GM23248 (cell line): ENCODE measurements at places on chromosomes 11 and 22.

DNA sequence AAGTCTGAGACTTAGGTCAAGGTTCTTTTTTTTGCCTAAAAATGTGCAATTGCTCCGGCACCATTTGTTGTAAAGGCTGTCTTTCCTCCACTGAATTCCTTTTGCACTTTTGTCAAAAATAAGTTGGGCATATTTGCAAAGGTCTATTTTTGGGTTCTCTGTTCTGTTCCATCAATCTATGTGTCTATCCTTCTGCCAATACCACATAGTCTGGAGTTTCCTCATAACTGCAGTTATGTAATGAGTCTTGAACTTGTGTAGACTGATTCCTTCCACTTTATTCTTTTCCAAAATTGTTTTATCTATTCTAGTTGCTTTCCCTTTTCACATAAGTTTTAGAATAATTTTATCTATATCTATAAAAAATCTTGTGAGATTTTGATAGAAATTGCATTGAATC, 6.7 kb downstream of the KCNJ5 start:
- DNase-seq, result peak; percentile 14

GRCh38 chr11:115766561-115766960, 262.3 kb upstream of the CADM1 start:
- no peak for DNase-seq

GRCh38 chr11:123478352-123478987, 48.4 kb downstream of the GRAMD1B start:
- peak; percentile 90 for DNase-seq

GRCh38 chr11:112558691-112559090, 298.0 kb upstream of the PLET1 start:
- DNase-seq, result no peak

GRCh38 chr11:19705936-19706335, 6.7 kb upstream of the NAV2 start:
- DNase-seq, result no peak

DNA sequence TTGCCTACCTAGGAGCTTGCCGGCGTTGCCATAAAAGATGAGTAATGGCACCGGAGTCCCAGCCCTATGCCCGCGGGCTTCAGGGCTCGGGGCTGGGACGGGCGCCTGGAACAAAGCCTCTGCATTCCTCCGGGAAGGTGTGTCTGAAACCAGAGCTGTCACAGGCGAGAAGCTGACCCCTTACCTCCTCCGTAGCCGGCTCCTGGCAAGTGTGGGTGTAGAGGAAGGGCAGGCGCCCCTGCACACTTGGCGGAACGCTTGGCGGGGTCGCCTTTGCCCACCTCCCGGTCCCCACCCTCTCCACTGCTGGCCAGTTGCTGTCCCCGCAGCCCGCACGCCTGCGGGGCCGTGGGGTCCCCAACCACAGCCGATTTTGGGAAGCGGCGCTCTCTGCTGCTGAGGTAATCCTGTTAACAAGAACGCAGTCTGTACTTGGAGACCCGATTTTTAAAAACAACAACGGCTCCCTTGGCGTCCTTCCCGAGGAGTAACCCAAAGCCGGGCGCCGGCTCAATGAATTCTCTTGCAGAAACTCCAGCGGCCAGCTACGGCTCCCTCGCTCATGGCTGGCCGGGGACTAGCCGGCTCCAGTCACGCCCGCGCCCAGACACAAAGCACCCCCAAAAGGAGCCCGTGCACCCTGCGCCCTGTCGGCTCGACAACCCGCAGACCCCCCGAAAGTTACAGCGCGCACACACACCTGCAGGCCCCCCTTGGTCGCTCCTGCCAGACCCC, 89.2 kb downstream of the PLEKHA7 start:
- peak; percentile 40 for DNase-seq

DNA sequence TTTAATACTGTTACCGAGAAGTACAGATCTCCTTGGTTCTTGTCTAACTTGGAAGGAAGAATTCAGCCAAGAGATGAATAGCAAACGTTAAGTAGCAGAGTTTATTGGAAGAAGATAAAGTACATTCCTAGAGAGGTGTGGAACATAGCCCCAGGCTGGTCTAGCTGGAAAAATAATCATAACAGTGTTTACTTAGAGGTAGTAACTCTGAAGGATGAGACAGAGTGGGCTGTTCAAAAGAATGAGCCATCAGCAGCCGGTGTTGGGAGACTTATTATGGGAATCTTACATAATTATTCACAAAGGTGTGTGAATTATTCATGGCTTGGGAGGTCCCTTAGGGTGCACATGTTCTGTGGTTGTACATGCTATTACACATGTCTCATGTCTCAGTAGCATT, 276.5 kb downstream of the LUZP2 start:
- DNase-seq, result no peak

- DNase-seq, result peak; percentile 73
These were observed 90.3 kb downstream of the TMPRSS5 start for GRCh38 chr11:113615773-113616172.

GRCh38 chr11:20964985-20965384, 295.6 kb downstream of the NELL1 start:
- DNase-seq, result peak; percentile 3

- no peak for DNase-seq
These were observed 857 bp downstream of the ZPR1 start for GRCh38 chr11:116786966-116787365.

DNA sequence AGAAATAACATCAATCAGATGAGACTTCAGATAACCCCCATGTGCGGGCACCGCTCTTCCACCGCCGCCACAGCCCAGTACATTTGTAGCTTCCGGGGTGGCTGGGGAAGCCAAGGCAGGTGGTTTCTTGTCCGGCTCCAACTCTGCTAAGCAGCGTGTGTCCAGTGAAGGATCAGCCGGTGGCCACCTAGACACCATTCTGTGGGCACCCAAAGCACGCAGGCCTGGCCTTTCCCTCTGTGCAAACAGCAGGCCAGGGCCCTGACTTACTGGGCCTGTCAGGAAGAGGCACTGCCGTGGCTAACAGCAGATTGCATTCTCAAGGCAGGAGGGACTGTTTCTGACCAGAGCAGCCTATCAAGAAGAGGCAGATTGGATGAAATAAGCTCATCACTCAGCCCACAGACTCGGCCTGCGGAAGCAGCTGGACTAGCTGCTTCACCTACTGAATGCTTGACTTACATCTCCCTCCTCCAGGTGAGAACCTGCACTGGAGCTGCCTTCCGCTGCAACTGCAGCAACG, 74.8 kb downstream of the ETS1 start:
- no peak for DNase-seq

- no peak for DNase-seq
These were observed 47.1 kb downstream of the ASCL2 start for GRCh38 chr11:2223153-2223794.

- DNase-seq, result peak; percentile 48
These were observed 1458.6 kb upstream of the TENM4 start for GRCh38 chr11:80899381-80899780.

- DNase-seq, result peak; percentile 31
These were observed 709 bp upstream of the ST3GAL4 start for GRCh38 chr11:126354631-126355323.

GRCh38 chr11:69918938-69919650, 99.9 kb upstream of the FGF3 start:
- peak; percentile 81 for DNase-seq

DNA sequence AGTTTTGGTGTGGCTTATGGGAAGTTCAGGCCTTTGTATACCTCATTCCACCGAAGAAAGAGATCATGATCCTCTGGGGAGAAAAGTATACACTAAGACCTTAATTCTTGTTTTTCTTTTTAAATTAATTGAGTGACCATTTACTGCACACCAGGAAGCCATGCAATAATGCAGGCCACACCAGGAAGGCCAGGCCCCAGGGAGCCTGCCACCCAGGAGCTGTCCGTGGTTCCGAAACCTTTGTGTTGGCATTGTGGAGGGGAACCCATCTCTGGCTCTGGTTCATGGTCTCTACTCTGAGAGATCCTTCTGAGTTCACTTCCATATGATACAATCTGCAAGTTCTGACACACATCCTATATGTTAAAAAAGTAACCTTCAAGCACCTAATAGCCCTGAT, 291.8 kb downstream of the MIAT start:
- DNase-seq, result peak; percentile 45

- DNase-seq, result no peak
These were observed 13.6 kb downstream of the PGM2L1 start for GRCh38 chr11:74384641-74385040.

DNA sequence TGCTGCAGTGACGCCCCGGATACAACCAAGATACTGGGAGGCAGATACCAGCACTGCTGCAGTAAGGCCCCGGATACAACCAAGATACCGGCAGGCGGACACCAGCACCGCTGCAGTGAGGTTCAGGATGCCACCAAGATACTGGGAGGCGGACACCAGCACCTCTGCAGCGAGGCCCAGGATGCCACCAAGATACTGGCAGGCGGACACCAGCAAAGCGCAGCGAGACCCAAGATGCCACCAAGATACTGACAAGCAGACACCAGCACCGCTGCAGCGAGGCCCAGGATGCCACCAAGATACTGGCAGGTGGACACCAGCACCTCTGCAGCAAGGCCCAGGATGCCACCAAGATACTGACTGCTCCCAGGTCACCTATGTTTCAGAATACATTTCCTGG, 225.2 kb downstream of the BRD1 start:
- DNase-seq, result no peak

GRCh38 chr11:126996036-126996804, 4.3 kb downstream of the KIRREL3 start:
- DNase-seq, result no peak

DNA sequence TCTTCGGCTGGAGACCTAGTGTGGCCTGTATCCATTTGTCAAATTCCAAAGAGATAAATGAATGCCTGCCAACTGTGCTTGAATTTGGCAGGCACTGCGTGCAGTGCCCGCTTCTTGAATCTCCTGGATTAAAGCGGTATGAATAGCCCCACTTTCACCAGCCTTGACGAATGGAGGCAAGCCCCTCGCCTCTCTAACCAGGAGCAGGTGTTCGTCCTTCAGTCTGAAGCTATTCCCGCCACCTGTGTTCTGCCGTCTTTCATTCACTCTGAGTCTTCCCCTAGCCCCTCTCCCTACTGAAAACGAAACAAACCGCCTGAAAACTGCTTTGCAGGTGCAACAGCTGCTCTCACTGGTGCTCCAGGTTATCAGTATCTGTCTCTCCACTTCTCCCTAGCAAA, 11.2 kb downstream of the NLRP14 start:
- DNase-seq, result no peak

GRCh38 chr11:111573821-111574249, 28.4 kb upstream of the SIK2 start:
- DNase-seq, result peak; percentile 51

DNA sequence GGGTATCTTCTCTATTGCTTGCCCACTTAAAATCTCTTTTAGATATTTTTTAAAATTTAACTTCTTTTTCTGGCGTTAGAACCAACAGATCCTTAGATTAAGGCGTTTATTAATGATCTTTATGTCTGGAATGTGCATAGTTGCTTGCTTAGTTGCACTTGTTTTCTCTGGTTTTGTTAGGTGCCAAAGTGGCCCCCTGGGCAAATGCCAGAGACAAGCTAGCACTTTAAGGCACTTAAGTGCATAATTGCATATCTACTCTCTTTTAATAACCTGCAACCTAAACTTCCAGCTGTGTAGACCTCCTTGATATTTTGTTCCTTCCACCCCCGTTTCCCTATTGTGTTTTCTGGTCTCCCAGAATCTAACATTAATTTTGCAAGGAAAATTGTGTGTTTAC, 3.3 kb downstream of the RBM4 start:
- peak; percentile 53 for DNase-seq

DNA sequence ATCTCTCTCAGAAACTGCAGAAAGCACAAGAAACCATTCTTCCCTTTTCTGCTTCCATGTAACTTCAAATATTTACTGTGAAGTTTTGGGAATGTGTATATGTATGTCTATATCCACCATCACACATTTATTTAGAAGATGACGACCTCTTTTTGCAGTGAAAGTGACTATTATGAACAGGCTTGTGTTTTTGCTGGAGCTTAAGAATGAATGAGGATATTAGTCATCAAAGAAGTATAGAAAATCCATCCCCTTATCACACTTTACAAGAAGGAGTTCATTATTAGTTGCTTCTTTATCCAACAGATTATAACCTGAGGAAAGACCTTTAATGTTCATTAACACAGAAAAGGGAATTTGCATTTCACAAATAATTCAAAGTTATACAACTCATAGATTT, 21.1 kb upstream of the SLC5A12 start:
- DNase-seq, result peak; percentile 3

- no peak for DNase-seq
These were observed 4.2 kb upstream of the TFIP11 start for GRCh38 chr22:26516503-26516902.

GRCh38 chr11:34890812-34891211, 25.4 kb downstream of the APIP start:
- DNase-seq, result peak; percentile 64

DNA sequence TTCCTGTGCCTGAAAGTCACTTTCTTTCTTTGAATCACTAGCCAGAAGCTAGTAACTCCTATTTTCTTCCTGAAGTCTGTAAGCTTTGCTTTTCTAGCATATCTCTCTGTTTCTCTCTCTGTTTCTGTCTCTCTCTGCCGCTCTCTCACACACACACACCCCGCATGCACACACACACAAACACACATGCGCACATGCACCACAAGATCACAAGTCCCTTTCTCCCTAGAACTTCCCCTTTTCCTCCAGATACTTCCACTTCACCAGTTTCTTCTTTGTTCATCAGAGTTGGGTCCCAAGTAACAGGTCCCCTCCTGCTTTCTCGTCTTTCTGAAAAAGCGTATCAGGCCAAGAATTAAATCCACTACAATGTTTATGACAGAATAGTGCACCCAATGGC, 148.5 kb upstream of the HSD17B12 start:
- DNase-seq, result no peak

GRCh38 chr11:4025967-4026324, 68.7 kb upstream of the RRM1 start:
- DNase-seq, result peak; percentile 51

GRCh38 chr11:44819346-44819745, 92.6 kb downstream of the TSPAN18 start:
- DNase-seq, result no peak

DNA sequence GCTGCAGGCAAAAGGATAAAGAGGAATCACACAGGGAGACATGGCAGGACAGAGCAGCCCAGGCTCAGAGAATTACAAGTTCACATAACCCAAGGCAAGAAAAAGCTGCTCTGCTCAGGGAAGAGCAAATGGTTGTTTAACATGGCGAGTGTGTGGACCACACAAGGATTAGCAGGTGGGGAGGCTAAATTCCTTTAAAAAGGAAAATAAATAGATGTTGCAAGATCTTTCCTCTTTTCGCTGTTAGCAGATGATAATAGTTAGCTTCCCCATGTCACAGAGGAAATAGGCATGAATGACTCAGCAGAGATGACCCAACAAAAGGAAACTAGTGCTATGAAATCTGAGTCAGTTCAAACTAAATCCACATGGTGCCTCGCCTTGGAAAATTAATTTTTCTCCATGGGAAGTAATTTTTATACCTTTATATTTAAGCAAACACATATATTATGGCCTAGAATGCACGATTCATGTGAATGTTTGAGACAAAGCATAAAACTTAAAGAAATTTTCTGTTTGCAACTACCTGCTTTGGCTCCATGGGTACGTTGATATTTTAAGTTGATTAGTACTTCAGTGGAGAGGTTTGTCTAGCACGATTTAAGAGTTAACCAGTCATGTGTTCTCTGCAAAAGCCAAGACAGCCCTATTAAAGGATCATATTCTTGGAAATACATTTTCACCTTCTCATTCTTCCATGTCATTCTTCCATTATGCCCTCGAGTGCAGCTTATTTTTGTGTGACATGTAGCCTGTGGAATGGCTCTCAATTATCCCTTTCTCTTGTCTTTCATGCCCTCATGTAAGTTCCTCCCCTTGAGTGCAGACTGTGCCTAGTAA, 38.5 kb upstream of the FJX1 start:
- DNase-seq, result peak; percentile 94

GRCh38 chr22:40671796-40672360, 7.4 kb upstream of the MCHR1 start:
- DNase-seq, result no peak
